ENCODE measurements at places on chromosomes 2 and 18.

DNA sequence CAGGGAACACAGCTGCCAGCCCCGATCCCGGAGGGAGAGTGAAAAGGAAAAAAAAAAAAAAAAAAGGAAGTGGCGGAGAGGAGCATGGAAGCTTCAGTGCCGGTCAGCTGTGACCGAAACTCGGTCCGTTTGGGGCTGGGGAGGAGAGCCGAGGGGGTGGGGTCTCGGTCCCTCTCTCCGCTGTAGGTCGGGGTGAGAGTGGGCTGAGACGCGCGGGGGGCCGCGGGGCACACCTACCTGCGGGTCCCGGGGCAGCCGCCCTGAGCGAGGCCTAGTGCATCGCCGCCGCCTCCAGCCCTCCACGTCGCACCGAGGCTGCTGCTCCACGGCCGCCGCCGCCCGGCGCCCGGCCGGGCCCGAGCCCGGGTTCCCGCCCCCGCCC is 536 bp downstream of the VPS54 start:
- H3K4me1 ChIP-seq: no peaks in the 10 kb centered on the region
- DNase-seq: peak; percentile 40
- H3K4me3 ChIP-seq: peak overlapping the region; percentile 71
- peak overlapping the region; percentile 97 for H3K27ac ChIP-seq
- H3K36me3 ChIP-seq: no peaks in the 10 kb centered on the region

DNA sequence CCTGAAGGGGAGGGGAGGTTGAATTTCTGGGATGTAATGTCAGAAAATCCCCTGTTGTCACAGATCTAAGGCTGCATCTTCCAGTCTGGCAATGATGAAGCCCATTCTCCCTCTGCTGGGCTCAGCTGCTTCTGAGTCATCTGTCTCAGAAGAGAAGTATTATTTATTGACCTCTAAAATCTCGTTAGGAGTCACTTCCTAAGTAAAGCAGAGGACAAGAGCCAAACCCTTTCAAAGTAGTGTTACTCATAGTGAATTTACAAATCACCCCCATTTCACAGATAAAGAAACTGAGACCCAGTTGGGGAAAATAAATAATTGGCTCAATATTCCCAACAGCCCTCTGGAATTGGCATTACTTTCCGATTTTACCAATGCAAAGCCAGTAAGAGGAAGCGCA is 167.3 kb upstream of the SKOR2 start:
- H3K27ac ChIP-seq: no peak overlapping the region
- no peak for DNase-seq
- peaks cover 32% of the 10 kb centered on the region for H3K27me3 ChIP-seq
- no peaks in the 10 kb centered on the region for H3K4me1 ChIP-seq
- no peaks in the 10 kb centered on the region for H3K36me3 ChIP-seq

DNA sequence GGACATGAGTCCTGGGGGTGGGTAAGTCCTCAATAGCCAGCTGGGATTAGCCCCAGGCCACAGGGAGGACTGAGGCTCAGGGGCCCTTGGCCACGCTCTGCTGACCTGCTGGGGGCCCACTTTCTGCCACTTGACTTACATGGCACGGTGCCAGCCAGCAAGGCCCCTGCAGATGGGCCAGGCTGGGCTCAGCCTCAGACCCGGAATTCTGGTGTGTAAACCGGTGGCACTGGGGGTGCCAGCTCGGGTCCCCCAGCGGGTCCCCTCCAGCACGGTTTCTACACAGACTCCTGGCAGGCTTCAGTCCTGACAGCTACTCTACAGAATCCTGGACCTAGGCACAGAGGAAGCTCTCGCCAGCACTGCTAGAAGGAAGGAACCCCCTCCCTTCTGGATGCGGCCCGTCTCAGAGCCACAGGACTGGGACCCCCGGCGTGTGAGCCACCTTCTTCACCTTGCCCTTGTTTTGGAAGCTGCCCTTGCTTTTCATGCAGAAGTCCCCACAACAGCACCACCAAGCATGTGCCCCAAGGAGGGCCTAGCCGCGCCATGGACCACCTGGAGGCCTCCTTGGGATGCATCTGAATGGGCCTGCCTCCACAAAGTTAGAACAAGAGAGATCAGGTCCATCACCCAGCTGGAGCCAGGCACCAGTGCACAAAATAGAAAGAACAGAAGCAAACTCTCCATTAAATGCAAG is 8.0 kb downstream of the HDAC4 start:
- no peak overlapping the region for H3K4me3 ChIP-seq
- no peaks in the 10 kb centered on the region for H3K36me3 ChIP-seq

DNA sequence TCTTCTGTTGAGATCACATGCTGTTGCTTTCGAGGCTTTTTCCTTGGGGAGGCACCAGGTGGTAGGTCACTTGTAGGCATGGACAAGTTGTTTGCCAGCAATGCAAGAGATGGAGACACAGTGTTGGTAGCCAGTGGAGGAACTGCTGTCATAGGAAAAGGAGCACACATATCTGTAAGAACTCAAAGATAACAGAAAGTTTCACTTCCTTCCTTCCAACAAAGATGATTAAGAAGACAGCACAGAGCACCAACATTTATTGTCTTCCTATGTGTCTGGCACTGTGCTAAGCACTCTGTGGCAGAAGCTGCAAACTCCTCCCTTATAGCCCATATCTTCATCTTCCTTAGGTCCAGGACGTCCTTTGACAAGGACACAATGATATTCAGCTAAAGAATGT is 64.5 kb upstream of the AMMECR1L start:
- H3K36me3 ChIP-seq: peaks cover 6% of the 10 kb centered on the region
- DNase-seq: no peak
- H3K4me1 ChIP-seq: peaks cover 19% of the 10 kb centered on the region

GRCh38 chr2:178177066-178177679 is 17.1 kb upstream of the OSBPL6 start:
- DNase-seq: no peak
- no peak overlapping the region for H3K4me3 ChIP-seq
- no peak overlapping the region for H3K27ac ChIP-seq

- no peak overlapping the region for H3K27ac ChIP-seq
- H3K36me3 ChIP-seq: no peaks in the 10 kb centered on the region
- H3K4me1 ChIP-seq: no peaks in the 10 kb centered on the region
- no peak for DNase-seq
- H3K4me3 ChIP-seq: no peak overlapping the region
These were observed 78.1 kb upstream of the KIF5C start for GRCh38 chr2:148796735-148797512.

- H3K4me1 ChIP-seq: no peaks in the 10 kb centered on the region
- H3K36me3 ChIP-seq: no peaks in the 10 kb centered on the region
- no peak overlapping the region for H3K4me3 ChIP-seq
- H3K27me3 ChIP-seq: no peaks in the 10 kb centered on the region
- no peak for DNase-seq
These were observed 289.6 kb upstream of the ID2 start for GRCh38 chr2:8392098-8392866.

GRCh38 chr2:240355962-240356361 is 79.5 kb upstream of the GPC1 start:
- no peaks in the 10 kb centered on the region for H3K4me1 ChIP-seq
- no peak overlapping the region for H3K4me3 ChIP-seq
- peaks cover 2% of the 10 kb centered on the region for H3K27me3 ChIP-seq
- H3K27ac ChIP-seq: no peak overlapping the region
- DNase-seq: no peak
- no peaks in the 10 kb centered on the region for H3K36me3 ChIP-seq

- no peak for DNase-seq
- H3K4me1 ChIP-seq: no peaks in the 10 kb centered on the region
- H3K36me3 ChIP-seq: no peaks in the 10 kb centered on the region
- no peak overlapping the region for H3K27ac ChIP-seq
- no peak overlapping the region for H3K4me3 ChIP-seq
These were observed 230.1 kb upstream of the CCDC150 start for GRCh38 chr2:196409376-196409775.

Measured in heart right ventricle (tissue), 16 donors.